ENCODE measurements at places on chromosomes 11 and 22. TPM values are rescaled to one million over a fixed set of nuclear protein-coding genes. Genes with fewer than 3 reads are reported as not detected.

The OR5A1 gene
- not detected for total RNA-seq

The MOV10L1 gene
- total RNA-seq: 0.07 TPM

The UBTFL1 gene
- not detected for total RNA-seq

The APOA5 gene
- total RNA-seq: not detected

The PLCB3 gene
- total RNA-seq: 15.4 TPM

The TMEM132A gene
- 22.0 TPM for total RNA-seq

The IL18 gene
- 6.0 TPM for total RNA-seq

The SMIM35 gene
- total RNA-seq: not detected

The PLEKHB1 gene
- 0.15 TPM for total RNA-seq

The SYT8 gene
- total RNA-seq: not detected

- no peak for DNase-seq
Measured at GRCh38 chr22:48576333-48577013, 1251.2 kb downstream of the BRD1 start.

- DNase-seq: no peak
Measured at GRCh38 chr11:122803716-122804115, 34.6 kb upstream of the CRTAM start.

GRCh38 chr11:2561696-2562581, 117.1 kb downstream of the KCNQ1 start:
- no peak for DNase-seq

DNA sequence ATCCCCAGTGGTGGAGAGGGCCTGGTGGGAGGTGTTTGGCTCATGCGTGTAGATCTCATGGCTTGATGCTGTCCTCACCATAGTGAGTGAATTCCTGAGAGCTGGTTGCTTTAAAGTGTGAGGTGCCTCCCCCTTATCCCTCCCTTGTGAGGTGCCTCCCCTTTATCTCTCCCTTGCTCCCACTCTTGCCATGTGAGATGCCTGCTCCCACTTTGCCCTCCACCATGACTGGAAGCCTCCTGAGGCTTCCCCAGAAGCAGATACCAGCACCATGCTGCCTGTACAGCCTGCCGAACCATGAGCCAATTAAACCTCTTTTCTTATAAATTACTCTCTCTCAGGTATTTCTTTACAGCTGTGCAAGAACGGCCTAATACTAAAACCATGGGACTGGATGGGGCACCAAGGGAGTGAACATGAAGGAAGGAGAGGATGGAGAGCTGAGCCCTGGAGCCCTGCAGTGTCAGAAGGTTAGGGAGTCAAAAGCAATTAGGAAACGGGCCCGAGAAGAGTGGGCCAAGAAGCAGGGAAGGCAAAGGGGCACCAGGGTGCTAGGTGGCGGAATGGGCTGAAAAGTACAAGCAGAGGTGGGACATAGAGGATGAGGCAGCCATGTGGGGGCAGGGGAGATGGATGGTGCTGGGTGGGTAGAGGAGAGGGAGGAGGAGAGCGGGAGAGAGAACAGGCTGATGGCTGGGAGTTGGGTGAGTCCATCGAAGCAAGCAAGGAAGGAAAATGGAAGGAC, 9.4 kb downstream of the IFITM10 start:
- DNase-seq: no peak

DNA sequence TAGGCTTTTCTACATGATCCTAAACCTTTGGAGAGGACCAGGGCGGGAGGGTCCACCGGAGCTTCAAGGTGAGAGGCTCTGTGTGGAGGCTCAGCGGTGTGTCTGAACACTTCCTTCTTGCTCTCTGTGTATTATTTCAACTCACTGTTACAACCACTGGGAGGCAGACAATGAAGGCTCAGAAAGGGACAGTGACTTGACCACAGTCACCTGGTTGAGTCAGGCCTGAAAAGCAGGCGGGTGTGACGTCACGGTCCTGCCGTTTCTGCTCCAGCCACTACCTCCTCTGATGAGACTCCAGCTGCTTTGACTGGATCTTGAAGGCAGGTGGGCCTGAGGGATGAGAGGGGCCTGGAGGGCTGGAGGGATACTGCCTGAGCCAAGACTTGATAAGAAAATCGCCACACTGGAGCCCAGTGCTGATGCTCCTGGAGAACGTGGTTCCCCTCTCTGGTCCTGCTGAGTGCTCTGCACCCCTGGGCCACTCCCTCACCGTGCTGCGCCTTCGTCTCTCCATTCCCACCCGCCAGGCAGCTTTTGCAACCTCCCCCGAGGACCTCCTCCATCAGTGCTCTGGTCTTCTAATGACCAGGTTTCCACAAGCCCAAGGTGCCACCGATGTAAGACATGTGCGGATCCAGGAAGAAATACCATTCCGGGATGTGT, 27.9 kb downstream of the KCNC1 start:
- no peak for DNase-seq

GRCh38 chr11:63517156-63517555, 11.3 kb downstream of the LGALS12 start:
- DNase-seq: no peak

GRCh38 chr11:57475671-57476046, 15.3 kb downstream of the RTN4RL2 start:
- DNase-seq: no peak

DNA sequence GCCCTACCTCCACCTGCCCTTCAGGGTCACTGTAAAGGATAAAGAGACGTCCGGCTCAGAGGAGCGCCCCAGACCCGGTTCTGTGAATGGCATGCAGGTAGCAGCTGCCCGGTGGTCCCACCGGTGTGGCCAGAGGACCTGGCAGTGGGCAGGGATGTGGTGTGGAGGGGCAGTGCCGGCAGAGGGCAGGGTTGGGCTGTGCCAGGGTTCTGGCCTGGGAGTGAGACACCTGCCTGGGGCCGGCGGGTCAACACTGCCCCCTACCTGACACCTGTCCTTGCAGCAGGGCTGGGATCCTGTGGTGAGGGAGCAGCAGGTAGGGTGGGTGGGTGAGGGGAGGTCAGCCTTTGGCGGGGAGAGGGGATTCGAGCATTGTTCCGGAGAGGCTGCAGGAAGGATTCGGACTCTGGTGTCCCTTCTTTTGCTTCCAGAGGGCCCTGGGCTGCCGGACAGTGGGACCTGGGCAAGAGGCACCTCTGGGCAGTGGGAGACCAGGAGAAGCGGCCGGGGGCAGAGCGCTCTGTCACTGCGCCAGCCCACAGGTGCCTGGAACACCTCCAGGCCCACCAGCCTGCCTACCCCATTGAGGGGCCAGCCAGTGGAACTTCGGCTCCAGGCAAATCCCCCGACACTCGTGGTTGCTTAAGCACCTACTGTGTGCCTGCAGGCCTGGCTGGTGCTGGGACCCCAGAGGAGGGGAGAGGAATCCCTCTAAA, 1.6 kb upstream of the PHLDA2 start:
- DNase-seq: peak; percentile 68

GRCh38 chr11:67010296-67010905, 12.5 kb upstream of the SYT12 start:
- no peak for DNase-seq

GRCh38 chr11:123304828-123305466, 109.9 kb upstream of the CLMP start:
- no peak for DNase-seq

- DNase-seq: no peak
Measured at GRCh38 chr11:110776081-110776480, 63.8 kb upstream of the ARHGAP20 start.

DNA sequence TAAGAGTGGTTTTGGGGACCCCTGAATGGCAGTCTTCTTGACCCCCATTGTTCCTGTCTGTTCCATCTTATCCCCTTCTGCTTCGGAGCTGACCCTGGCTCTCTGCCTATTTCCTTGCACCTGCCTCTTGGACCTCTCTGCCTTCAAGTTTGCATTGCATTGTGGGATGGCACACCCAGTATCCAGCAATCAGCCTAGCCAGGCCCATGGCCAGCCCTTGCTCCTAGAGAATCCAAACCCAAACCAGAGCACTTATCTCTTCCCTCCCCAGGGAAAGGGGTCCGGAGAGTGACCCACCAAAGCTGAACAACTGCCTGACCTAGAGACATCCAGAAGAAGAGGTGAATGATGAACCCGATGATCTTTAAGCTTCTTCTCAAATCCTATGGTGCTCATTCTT, 607.3 kb upstream of the CADM1 start:
- DNase-seq: no peak

DNA sequence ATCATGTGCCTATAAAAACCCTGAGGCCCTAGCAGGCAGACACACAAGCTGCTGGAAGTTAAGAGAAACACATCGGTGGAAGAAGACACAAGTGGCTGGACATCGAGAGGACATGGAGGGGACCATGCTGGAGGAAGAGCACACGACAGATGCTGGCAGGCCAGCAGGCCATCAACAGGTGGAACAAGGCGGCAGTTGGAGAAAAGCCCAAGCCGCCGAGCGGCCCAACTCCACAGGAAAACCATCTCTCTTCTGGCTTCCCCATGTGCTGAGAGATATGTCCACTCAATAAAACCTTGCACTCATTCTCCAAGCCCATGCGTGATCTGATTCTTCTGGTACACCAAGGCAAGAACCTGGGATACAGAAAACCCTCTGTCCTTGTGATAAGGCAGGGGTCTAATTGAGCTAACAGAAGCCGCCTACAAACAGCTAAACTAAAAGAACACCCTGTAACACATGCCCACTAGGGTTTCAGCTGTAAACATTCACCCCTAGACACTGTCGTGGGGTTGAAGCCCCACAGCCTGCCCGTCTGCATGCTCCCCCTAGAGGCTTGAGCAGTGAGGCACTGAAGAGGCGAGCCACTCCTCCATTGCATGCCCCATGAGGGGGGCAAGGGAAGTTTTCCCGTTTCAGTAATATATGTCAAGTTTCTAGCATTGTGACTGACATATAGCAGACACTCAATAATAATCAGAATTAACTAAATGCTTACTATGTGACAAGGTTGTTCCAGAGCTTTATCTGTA, 39.0 kb upstream of the MMP20 start:
- DNase-seq: no peak

DNA sequence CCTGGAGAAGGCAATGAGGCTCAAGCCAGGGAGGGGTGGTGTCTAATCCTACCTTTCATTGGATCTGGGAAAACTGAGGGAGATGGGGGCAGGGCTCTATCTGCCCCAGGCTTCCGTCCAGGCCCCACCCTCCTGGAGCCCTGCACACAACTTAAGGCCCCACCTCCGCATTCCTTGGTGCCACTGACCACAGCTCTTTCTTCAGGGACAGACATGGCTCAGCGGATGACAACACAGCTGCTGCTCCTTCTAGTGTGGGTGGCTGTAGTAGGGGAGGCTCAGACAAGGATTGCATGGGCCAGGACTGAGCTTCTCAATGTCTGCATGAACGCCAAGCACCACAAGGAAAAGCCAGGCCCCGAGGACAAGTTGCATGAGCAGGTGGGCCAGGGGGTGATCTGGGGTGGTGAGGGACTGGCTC, at the start of gene FOLR1:
Gene FOLR1, plus strand, starts transcription at position 180 of the 421 bp plus-strand sequence. Its CDS starts 34 bp downstream, at position 214.
- no peak for DNase-seq

DNA sequence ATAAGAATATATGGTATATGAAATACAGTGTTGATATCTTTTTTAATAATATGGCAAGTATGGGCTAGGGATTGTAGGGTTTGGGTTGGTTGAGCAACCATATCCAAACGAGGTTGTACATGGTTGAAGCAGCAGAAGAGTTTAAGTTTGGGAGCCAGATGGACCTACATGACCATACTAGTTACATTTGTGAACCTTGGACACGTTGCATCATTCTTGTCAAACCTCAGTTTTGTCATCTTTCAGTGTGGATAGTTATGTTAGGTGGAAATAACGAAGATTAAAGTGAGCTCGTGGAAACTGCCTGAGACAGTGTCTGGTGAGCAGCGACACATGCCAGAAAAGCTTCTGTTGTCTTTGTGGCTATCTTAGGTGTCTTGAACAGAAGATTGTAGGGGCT, 307.1 kb upstream of the KIRREL3 start:
- no peak for DNase-seq

- no peak for DNase-seq
Measured at GRCh38 chr11:22633354-22633902, 7.8 kb upstream of the FANCF start.

DNA sequence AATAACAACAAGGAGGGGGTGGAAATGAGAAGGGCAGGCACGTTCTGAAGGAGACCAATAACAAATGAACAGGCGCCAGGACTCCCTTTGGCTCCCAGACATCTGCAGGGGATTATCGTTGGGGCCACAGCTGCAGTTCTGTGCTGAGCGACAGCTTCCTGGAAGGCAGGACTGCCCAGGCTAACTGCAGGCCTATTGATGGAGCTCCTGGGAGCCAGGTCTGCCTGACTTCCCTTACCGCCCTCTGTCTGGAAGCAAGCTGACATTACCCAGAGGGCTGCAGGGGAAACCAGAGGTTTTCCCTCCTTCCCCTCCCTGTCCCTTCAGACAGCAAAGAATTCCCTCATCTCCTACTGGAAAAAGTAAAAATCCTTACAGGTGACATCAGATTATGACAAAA, 5.0 kb downstream of the DRD2 start:
- no peak for DNase-seq

GRCh38 chr11:3158131-3158591, 6.9 kb downstream of the OSBPL5 start:
- DNase-seq: no peak

GRCh38 chr11:115126515-115127208, 377.6 kb downstream of the CADM1 start:
- DNase-seq: no peak

- no peak for DNase-seq
Measured at GRCh38 chr22:42073621-42074041, 417 bp upstream of the PHETA2 start.

DNA sequence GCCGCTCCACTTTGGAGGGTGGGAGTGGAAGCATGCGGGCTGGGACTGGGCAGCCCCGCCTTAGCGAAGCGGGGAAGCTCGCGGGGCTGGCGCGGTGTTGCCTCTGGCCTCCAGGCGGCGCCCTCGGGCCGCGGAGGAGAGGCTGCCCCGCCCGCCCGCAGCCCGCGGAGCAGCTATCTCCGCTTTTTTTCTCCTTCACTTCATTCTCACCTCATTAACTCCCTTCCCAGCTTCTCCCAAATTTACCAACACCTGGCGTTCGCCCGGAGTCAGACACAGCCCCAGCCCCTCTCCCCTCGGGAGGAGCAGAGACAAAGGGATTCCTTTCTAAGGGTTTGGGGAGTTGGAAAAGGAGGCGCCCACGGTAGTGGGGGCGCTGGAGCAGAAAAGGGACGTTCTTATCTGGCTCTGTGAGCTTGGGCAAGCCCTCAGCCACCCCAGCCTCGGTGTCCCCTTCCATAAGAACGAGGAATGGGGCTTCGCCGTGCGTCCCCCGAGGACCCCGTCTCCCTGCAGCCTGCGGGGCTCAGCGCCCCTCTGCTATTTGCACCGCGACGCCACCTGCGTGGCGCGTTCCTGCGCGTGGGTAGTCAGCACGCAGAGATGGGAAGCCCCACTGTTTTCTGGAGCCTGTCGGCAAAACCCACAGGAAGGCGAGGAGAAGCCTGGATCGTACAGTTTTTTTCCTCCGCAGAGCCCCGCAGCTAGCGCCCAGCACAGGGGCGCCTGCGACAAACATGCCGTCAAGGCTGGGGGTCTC, 1.5 kb upstream of the WNT11 start:
- peak; percentile 61 for DNase-seq

GRCh38 chr22:19173047-19174035, 5.2 kb downstream of the SLC25A1 start:
- no peak for DNase-seq

- DNase-seq: no peak
Measured at GRCh38 chr11:66835768-66836405, 7.4 kb upstream of the RCE1 start.

GRCh38 chr11:131463649-131464425, 93.4 kb downstream of the NTM start:
- DNase-seq: no peak

GRCh38 chr11:110762590-110762989, 50.4 kb upstream of the ARHGAP20 start:
- no peak for DNase-seq

Data from NCI-H460 (cell line).